ENCODE measurements at places on chromosomes 16 and 17.

DNA sequence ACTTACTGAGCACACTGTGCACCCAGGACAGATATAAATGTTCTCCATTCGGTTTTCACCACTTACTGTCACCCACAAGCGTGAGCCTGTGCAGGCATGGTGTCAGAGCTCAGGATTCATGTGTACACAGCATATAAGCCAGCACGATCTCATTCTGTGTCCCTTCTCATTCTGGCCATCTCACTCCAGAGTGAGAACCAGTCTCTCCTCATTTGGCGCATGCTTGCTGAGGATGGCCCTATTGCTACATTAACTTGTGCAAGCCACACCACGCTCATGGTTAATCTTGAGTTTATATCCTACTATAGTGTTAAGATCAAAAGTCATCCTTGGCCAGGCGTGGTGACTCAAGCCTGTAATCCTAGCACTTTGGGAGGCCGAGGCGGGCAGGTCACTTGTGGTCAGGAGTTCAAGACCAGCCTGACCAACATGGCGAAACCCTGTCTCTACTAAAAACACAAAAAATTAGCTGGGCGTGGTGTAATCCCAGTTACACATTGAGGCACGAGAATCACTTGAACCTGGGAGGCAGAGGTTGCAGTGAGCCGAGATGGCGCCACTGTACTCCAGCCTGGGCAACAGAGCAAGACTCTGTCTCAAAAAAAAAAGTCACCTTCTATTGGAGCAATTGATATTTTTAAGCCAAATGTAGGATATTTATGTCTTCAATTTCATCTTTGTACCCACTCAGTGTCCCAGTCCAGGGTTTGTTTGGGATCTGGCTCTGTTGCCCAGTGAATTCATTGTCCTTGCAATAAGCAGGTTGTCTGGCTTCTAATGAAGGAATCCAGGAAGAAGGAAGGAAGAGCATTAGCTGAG lies 20.9 kb downstream of the SOCS1 start:
- DNase-seq, result no peak

DNA sequence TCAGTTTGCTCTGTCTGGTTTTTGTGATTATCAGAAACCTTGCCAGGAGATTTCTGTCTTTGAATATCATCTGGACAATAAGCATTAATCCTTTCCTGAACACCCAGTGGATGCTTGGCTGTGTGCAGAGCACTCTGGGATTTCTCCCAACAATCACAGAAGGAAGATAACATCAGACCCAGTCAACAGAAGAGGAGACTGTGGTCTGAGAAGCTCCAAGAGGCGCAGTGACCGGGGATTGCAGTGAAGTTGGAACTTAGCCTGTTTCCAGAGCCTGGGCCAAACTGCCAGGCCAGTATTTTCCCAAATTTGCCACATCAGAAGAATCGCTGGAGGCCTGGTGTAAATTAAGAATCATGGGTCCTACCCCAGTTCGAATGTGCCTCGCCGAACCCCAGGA lies 264.7 kb downstream of the C16orf95 start:
- peak; percentile 78 for DNase-seq

DNA sequence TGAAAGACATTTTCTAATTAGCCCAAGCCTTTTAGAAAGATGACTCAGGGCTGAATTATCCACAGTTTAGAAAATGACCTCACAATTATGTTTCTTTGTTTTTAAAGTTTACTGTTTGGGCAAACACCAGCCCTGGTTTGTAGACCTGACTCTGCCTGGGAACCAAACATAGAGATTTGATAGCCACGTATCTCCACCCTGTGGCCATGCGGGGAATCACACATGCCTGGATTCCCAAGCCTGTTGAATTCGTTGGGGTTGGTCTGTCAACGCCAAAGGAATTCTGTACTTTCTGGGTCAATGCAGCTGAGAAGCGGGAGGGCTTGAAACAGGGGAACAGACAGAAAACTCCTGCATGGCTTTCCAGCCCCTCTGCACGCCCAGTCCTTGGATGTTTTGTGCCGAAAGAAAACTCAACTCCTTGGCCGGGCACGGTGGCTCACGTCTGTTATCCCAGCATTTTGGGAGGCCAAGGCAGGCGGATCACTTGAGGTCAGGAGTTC lies 26.9 kb downstream of the CD300A start:
- peak; percentile 38 for DNase-seq

DNA sequence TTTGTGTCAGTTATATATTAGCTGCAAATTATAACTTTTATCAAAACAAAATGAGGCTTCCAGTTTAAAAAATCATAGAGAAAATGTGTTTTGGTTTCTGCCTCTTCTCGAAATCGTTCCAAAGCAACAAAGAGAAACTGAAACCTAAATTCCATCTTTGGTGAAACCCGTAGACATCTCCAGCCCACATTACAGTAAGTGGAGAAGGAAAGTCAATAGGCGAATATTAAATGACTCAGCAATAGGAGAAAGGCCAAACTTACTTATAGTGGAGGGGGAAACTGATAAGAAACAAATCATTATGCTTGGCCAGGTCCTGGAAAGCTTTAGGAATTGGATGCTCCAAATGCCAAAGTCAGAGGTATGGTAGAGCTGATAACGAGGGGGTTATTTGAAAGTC lies 103.0 kb upstream of the SHISA6 start:
- DNase-seq, result no peak

GRCh38 chr17:58756246-58757161 lies 850 bp downstream of the PPM1E start:
- DNase-seq, result no peak

DNA sequence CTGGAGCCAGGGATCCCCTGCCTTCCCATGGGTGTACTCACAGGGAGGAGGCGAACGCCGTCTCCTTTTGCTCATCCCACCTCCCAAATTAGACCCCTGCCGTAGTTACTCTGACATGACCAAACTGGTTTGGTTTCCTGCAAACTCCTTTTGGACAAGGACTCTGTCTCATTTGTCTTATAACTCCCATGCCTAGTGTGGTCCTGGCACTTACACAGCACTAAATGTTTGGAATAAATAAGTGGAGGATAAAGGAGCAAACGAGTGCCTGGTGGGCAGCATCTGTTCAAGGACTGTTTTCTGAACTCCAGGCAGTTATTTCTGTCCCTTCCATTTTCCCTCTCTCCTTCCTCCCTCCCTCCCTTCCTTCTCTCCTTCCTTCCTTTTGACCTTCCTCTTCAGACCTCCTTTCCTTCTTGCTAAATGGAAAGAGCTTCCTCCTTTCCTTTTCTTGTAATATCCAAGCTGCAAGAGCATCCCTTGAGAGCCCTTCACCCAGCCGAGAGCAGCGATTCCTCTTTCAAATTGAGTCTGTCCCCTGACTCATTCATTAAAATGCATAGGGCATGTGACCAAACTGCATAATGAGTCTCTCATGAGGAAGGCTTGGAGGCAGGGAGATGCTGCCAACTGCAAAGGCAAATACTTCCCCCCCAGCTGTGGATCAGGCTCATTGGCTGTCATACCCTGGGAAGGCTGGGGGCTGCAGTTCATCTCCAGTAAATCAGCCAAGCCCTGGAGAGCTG lies 36.8 kb downstream of the CHD9 start:
- DNase-seq, result peak; percentile 69

GRCh38 chr17:77359236-77359635 lies 218.5 kb downstream of the SEC14L1 start:
- DNase-seq, result no peak

DNA sequence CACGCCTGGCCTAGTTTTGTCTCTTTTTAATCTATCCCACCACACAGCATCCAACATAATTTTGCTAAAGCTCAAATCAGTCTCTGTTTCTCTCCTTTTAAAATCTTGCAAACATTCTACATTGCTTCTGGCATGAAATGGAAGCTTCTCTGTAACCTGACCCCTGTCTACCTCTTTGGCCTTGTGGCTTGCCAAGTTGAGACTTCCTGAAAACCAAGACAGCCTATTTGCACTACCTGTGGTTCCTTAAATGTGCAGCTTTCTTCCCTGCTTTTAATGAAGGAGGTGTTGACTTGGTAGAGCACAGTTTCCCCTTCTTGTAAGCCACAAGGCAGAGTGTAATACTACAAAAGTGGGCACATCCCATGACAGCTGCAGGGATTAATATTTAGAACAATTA lies 6.0 kb upstream of the CCL3 start:
- no peak for DNase-seq

GRCh38 chr17:37493249-37494027 lies 3.7 kb downstream of the DUSP14 start:
- no peak for DNase-seq

DNA sequence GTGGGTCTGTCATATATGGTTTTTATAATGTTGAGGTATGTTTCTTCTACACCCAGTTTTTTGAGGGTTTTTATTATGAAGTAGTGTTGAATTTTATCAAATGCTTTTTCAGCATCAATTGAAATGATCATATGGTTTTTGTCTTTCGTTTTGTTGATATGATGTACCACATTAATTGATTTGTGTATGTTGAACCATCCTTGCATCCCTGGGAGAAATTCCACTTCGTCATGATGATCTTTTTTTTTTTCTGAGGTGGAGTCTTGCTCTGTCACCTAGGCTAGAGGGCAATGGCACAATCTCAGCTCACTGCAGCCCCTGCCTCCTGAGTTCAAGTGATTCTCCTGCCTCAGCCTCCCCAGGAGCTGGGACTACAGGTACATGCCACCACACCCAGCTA lies 14.0 kb upstream of the TMEM219 start:
- no peak for DNase-seq

DNA sequence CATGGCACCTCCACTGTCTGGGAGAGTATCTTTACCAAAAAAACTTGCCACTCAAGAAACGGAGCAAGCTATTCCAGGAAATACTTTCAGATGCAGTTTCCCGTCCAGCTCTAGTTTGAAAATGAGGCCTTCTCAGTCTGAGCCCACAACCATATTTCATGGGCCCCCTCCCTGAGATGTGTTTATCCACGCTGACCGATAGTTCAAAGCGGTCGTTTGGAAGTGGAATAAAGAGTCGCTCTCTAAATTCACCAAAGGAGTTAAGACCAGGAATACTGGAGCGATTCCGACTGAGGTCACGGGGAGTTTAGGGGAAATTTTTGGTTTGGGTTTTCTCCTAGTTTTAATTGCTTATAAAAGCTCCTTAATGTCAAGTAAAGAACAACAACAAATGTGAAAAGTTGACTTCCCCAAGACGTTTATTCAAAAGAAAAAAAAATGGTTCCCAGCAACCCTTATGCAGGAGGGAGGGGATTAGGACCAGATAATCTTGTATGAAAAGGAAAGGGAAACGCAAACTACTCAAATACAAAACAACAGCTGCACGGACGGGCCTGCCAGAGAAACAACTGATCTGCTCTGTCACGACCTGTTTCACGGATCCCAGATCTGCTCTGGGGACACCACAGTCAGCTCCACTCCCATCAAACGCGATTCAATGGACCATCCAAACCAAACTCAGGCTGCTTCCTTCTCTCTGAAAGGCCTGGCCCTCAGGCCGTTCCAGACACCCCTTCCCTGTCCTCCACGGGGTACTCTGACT lies 77.1 kb downstream of the MRM3 start:
- peak; percentile 78 for DNase-seq

DNA sequence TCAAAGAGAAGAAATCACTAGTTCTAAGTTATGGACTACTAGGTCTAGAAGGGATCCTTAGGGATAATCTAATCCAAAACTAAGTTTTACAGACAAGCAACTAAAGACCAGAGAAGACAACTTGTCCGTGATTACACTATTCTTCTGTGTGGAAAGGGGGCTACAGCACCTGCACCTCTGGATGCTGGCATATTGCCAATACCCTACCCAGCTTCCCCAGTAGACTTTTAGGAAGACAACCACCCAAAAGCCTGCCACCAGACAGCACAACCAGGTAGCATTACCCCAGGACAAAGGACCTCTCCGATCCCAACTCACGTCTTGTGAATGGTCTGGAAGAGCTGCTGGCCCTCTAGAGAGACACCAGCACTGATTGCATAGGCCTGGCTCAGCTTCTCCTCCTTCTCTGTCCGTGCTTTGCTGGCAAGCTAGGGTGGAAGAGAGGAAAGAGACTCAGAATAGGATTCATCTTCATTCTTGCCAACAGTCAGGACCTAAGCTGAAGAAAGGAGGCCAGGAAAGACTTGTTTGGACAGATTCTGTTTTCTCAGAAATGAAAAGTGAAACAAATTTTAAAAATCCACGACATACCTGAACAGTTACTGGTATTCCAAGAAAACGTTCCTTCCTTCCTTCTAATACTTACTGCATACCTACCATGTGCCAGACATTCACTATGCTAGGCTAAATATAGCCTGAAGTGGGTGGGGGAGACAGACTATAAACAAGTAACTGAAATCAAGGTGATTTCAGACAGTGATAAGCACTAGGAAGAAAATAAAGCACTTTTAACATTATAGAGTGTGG lies 25.3 kb upstream of the TMEM101 start:
- DNase-seq, result no peak

- no peak for DNase-seq
Measured at GRCh38 chr17:74466111-74466827, at the start of gene CD300A. Gene CD300A, plus strand, starts transcription at chr17:74466634. Its CDS starts 70 bp downstream, at chr17:74466704.

Measured in endothelial cell of umbilical vein (primary cell).